Endothelial cell (in vitro differentiated cells): ENCODE measurements at places on chromosomes 7 and 10.

DNA sequence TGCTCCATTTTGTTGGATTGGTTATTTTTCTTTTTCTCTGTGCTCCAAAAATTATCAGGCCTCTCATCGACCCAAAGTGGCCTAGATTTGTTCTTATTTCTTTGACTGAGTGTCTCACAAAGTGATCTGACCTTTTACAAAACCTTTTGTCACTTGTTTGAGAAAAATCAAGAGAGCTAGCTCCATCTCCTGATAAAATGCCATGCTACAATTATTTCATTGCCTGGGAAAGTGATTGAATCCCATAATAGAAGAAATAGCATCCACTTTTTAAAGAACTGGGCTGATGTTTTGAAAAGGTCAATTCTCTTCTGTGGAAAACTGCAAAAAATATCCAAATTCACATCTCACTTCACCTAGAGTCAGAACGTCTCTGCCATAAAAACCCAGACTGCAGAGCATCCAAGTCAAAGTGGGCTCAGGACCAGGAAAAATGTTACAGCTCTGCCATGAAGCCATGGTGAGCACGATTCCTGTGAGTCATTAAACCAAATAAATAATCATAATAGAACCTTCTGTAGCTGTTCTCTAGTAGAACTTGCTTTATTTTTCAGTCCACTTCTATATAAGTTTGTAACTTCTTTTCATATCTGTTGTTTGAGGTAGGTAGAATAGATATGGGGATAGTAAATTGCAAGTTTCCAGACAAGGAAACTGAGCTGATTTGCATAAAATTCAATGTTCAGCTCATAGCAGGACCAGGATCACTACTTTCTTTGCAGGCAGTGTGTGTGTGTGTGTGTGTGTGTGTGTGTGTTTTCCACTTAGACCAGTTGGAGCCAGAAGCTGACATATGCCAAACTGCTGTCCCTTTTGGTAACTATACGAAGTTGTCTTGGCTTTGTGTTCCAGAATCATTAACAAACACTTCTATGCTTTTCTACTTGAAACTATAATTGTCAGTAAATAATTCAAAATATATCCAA, 632.5 kb upstream of the ANKRD30A start:
- DNase-seq: no peak

GRCh38 chr10:123559823-123560092, 106.4 kb upstream of the GPR26 start:
- DNase-seq: no peak

GRCh38 chr7:44257618-44258422, 57.0 kb downstream of the YKT6 start:
- peak; percentile 24 for DNase-seq

- no peak for DNase-seq
These were observed 73.0 kb upstream of the AFAP1L2 start for GRCh38 chr10:114477285-114477684.

- no peak for DNase-seq
These were observed 14.7 kb upstream of the HABP2 start for GRCh38 chr10:113538151-113538550.

DNA sequence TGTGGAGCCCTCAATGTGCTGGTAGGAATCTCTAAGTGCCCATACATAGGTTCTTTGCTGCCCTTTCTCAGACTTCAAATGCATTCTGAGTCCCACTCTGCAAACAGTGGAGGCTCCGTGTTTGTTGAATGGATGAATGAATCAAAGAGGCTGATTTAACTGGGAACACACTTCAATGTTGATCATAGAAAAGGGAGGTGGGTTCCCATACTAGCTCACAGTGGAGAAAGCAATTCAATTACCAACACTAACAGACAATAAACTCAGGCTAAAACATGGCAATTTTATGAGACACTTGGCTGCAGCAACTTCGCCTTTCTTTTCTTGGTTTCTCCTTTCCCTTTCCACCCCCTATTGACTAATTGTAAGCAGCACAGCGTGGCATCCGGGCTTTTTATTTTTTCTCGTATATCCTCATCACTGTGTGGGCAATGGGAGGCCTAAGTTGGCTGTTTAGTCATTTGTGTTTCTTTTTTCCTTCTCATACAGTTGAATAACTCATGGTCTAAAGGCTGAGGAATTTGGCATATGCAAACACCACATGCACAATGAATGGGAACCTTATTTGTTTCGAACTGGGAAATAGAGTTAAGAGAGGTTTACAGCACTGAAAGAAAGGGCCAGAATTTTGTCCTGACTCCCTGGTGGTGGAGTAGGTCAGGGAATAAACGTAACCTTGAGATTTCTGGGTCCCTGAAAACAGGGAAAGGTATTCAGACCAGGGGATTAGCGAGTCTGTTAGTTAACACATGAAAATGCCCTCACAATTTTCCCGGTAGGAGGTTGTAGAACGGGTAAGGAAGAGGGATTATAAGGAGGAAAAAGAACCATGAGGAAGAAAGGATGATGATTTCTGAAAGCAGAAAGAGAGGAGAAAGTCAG, 858.5 kb downstream of the KCNMA1 start:
- DNase-seq: no peak

DNA sequence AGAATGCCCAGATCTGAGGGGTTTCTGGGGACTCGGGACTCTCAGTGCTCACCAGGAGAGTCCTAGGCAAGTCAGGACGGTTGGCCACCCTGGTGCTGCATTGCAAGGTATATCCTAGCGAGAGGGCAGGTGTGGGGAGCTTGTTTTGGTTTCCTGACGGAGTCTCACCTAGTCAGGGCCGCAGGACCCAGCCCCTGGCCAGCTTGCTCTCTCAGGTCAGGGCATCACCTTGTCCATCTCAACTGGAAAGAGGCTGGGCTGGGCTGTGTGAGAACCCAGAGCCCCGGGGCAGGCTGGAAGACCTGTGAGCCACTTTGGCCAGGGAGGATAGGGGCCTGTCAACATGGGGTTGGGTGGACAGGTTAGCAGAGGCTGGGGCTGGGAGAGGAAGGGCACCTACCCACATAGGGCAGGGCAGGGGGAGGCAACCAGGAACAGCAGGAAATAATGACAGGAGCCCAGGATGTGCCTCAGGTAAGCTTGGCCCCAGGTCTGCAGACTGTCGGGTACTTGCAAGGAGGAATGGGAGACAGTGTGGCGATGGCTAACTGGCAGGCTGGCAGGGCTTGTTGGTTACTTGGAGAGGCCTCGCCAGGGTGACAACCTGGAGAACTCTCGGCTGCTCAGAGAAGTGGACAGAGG, 31.5 kb downstream of the DNAJB12 start:
- no peak for DNase-seq

- no peak for DNase-seq
These were observed 68.8 kb downstream of the PCGF5 start for GRCh38 chr10:91289305-91289704.

GRCh38 chr10:12730809-12731519, 270.5 kb downstream of the CCDC3 start:
- DNase-seq: no peak

DNA sequence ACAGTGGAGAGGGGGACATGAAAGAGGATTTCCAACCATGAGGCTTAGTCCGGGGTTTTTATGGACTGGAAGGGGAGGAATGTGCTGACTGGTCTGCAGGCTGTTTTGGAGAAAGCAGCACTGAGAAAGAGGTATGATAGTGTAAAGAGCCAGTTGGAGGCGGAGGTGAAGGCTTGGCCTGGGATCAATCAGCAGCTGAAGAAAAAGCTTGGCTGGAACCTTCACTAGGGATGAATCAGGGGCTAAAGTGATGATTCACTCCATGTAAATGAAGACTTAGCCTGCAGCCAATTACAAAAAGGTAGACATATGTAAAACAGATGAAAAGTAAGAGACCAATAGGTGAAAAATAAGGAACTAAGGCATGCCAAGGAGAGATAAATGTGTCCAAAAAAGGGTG, 1382.6 kb downstream of the GATA3 start:
- no peak for DNase-seq

GRCh38 chr7:135877805-135878204, 99.4 kb downstream of the MTPN start:
- no peak for DNase-seq

DNA sequence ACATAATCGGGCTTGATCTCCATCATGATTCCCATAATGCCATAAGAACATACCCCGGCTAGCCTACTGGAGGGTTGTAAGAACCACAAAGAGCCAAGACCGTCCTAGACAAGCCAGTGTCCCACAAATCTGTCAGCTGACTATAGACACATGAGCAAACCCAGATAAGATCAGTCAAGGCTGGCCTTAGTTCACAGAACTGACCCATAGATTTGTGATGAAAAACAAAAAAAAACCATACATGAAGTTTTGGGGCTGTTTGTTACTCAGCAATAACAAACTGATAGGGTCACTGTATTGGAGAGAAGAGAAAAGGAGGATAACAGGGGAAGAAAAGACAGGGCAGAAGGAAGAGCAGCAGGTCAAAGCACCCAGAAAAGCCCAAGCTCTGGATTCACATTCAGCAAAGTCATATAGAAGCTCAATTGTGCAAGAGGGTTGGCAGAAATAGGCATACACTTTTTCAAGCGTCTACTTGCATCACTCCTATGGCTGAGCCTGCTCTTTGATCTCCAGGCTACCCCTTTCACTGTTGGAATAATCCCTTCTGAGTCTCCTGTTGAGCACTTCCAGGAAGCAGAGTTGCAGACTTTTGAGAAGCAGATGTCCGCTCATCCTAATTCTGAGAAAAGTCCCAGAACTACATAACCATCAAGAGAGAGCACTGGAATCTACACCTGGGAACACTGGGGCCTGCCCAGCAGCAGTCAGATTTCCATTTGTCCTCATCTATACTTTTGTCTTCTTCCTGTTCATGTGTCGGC, 122.0 kb upstream of the HABP2 start:
- no peak for DNase-seq

- no peak for DNase-seq
These were observed 1284.1 kb upstream of the AUTS2 start for GRCh38 chr7:68314208-68314607.

- no peak for DNase-seq
These were observed 20.7 kb downstream of the MDFIC start for GRCh38 chr7:114942446-114943175.

DNA sequence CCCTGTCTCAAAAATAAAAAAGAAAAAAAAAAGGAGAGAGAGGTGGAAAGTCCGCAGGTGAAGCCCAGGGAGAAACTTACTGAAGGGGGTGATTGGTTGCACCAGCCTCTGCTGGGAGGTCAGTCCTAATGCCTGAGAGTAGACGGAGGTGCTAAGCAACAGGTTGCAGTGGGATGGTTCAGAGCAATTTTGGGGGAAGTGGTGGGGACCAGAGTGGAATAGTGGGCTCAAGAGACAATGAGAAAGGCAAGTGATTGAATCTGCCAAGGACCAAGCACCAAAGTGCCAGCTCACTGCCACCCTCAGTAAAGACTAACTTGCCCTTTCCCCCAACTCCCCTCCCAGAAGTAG, 90.2 kb upstream of the GTF2I start:
- DNase-seq: no peak

DNA sequence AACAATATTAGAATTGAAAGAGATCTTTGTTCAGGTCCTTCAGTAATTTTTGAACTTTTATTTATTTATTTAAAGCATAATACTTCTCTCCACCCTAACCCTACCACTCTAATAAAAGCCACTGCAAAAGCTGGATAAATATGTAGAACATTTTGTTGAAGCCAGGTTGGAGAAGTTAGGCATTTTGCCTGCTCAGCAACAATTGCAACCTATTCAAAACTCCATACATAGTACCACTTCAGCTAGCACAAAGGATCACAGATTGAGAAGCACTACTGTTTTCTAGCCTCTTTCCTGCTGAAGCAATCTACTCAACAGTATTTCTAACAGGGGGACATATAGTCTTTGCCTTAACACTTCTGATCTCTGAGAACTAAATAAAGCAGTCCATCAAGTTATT, 25.0 kb downstream of the RUNDC3B start:
- DNase-seq: no peak

- DNase-seq: no peak
These were observed 71.3 kb downstream of the SH3PXD2A start for GRCh38 chr10:103784089-103784488.

DNA sequence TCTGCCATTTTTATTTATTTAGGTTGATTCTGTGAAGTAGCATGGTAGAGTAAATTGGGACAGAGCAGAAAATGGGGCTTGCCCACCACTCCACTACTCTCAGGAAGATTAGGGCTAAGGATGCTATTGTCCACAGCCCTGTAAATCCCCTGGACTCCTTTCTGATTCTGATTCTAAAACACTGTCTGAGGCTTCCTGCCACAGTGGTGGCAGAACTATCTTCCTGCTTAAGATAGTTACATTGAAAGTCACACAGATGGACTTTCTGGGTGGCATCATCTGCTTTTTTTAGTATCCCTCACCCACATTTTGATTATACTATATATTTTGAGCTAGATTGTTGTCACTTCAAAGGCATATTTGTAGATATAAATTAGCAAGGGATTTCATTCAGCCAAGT, 50.0 kb downstream of the SPAM1 start:
- DNase-seq: no peak

- peak; percentile 47 for DNase-seq
These were observed 103.0 kb downstream of the CTBP2 start for GRCh38 chr10:125057158-125058001.

GRCh38 chr10:133191651-133192050, 31.6 kb downstream of the KNDC1 start:
- no peak for DNase-seq

- no peak for DNase-seq
These were observed 12.7 kb upstream of the CACUL1 start for GRCh38 chr10:118767297-118768040.

DNA sequence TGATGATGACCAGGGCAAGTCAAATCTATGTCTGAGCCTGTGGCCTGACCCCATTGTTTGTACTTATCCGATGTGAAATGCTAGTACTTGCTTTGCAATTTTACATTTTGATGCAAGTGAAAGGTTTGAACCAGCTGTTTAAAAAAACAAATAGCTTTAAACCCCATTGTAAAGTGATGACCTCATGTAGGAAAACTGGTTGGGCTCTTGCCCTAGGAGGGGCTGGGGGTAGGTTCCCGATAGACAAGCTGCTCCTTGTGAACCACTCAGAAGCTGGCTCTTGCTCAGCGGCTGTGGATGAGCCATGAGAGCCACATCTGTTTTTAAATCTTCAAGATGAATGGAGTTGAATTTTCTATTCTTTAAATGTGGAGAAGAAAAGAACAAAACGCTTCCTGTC, 185.3 kb downstream of the WDR11 start:
- DNase-seq: no peak

GRCh38 chr7:116142850-116143249, 67.5 kb upstream of the TES start:
- DNase-seq: no peak
